Adrenal gland (tissue), 19 donors: ENCODE measurements at places on chromosomes 4 and X.

DNA sequence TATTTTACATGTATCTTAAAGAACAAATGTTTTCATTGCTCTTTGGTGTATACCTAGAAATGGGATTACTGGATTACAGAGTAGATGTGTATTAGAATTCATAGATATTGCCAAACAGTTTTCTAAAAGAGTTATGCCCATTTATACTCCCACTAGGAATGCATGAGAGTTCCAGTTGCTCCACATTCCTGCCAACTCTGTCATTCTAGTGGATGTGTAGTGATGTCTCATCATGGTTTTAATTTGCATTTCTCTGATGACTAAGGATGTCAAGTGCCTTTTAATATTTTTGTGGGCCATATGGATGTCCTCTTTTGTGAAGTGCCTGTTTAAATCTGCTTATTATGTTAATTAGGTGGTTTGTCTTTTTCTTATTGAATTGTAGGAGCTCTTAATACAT is 65.6 kb upstream of the BMP2K start:
- DNase-seq = no peak

- DNase-seq = no peak
Measured at GRCh38 chrX:125004799-125005198, 314.9 kb upstream of the TEX13C start.

GRCh38 chr4:78356251-78356786 is 195.3 kb upstream of the ANXA3 start:
- no peak for DNase-seq

DNA sequence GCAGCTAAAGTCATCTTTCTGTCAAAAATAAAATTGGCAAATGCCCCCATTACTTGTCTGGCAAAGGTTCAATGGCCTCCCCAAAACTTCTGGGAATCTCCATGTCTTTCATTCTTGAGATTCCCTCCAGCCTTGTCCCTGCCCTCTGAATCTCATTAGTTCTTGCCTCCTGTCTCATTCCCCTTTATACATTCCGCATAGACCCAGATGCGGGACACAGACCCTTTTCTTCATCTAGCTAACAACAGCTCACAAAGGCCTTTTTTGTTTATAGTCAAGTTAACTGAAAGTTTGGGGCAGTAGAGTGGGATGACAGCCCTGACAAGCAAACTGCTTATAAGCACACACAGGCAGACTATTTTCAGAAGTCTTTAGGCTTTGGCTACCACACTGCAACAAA is 306.1 kb upstream of the FAM241A start:
- no peak for DNase-seq

DNA sequence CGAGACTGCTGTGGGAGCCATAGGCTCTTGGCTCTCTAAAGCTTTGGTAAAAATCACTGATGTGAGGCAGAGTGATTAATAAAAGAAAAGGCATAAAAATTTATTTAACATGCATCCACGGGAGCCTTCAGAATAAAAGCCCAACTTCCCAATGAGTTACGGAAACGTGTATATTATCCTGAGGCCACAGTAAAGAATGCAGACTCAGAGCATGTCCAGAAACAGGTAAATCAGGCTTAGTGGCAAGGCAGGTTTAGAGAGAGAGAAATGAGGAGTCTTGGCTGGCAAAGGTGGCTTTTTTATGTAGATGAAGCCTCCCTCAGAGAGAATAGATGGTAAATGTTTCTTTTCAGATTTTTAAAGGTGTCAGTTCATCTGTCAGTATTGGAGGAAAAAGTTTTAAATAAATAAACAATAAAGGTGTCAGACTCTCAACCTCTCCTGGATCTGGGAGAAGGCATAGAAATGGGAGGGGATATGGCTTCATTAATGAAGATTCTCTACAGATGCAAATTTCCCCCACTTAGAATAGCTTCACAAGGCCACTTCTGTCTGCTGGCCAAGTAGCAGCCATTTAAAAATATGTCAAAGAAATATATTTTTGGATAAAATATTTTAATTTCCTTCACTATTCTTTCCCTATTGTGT is 24.0 kb downstream of the C4orf51 start:
- DNase-seq = no peak

DNA sequence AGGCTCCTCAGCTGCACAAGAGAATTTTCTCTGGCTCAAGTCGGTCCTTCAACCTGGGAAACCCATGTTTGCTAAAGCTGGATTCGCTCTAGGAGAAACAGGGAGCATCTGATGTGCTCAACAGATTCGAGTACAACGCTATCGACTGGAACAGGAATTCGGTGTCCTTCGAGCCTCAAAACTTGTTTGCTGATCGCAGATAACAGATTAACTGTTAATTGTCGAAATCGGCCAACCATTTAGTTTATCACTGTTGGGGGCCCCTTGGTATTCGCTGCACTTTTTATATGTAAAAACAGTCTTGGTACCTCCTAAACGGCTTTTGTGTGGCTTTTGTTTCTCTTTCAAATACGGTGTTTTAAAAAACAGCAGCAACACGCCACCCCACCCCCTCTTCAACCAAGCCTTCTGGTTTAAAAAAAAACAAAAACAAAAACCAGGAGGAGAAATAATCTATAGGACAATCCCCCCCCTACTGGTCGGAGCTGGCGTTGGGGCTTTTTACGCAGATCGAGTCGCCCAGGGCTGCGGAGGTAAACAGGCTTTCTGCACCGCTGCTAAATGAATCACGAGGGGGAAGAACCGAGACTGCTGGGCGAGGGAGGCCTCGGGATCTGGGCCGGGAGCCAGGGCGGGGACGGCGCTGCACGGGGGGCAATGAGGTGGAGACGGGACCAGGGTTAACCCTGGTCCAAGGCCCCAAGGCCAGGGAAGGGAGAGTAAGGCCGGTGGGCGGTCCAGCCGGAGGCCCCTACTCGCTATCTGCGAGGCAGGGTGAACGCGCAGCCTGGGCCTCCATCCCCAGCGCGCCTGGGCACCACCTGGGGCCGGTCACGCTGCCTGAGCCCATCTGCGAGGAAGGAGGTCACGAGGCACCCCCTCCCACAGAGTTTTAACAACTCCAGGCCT is 71.7 kb upstream of the BCOR start:
- DNase-seq = peak; percentile 84

- no peak for DNase-seq
Measured at GRCh38 chrX:56932106-56932505, 63.2 kb downstream of the SPIN3 start.

DNA sequence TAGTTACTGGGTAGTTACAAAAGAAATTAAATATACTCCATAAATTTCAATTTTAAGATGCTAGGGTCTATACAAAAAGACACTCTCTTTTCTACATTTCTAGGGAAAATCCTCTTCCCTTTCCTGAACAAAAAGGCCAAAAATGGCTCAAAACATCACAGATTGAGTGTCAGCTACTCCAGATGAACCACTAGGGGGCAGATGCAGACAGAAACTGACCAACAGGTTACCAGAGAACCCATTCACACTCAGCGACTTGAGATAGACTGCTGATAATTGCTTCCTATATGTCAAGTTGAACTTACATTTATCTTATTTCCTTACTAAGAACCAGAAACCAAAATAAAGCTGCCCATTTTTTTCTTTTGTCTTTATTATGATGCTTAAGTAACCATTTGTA is 83.4 kb upstream of the MID1IP1 start:
- no peak for DNase-seq

DNA sequence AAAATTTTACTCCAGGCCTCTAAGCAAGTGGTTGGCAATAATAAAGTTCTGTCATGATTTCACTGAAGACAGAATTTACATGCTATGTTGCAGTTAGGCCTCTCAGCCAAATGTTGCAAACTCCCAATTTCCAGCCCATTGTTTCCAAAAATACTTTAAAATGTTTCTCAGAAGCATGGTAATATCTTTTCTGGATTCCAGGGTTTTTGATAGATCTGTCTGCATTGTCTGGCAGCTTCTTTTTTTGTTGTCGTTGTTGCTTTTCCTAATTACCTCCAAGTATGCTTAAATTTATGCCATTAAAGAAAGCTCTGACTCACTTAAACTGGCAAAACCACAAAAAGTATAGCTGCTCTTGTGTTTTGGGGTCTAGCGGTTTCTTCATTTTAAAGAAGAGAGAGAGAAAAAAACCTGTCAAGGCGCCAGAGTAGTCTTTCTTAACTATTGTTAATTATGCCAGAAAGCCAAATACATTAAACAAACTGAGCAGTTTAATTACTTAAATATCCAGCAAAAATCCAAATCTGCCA is 97.0 kb downstream of the AGTR2 start:
- DNase-seq = no peak

GRCh38 chrX:31265383-31265782 is 193.5 kb upstream of the FTHL17 start:
- DNase-seq = no peak

DNA sequence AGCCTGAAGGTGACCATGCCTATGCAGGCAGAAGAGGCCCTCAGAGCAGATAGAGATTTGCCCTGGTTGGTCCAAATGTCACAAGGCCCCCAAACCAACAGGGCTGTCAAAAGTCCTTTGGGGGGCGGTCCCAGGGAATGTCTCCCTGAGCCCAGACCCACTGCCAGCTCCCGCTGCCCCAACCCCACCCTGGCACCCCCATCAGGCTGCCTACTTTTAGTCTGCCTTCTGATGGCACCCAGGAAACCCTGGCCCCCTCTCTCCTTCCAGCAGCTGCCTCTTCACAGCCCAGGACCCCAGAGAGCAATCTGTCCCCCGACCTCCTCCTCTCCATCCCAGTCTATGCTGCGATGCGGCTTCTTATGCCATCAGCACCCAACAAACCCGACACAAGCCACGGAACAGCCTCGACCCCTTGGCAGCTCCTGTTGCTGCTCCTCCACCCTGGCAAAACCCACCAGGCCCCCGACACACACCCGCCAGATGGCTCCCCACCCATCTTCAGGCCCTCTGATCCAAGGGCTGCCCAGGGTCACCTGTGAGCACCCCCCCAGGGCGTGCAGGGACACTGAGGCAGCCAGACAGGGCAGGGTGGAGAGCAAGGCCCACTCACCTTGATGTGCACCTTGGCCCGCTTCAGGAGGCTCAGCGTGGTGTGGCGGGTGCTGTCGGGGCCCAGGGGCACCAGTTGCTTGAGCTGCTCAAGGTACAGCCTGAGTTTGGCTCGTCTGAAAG is 9.9 kb downstream of the MXD4 start:
- DNase-seq = no peak

DNA sequence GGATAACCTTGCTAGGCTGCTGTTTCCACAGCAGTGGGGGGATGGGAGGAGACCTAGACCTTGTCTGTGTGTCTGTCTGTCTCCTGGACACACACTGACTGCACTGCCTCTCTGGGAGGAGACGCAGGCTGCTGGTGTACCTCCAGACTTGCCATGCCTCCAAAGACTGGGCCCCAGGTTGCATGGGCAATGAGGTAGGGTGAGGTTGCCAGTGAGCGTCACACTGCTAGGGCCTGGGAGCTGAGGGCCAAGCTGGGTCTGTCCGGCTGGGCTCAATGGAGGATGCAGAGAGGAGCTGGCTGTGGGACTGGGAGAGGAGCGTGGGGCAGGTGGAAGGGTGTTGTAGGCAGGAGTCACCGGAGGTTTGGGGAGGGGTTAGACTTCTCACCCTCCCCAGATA is 16.6 kb downstream of the MAGED2 start:
- DNase-seq = no peak

- no peak for DNase-seq
Measured at GRCh38 chr4:181503687-181504390, 739.4 kb upstream of the TENM3 start.

DNA sequence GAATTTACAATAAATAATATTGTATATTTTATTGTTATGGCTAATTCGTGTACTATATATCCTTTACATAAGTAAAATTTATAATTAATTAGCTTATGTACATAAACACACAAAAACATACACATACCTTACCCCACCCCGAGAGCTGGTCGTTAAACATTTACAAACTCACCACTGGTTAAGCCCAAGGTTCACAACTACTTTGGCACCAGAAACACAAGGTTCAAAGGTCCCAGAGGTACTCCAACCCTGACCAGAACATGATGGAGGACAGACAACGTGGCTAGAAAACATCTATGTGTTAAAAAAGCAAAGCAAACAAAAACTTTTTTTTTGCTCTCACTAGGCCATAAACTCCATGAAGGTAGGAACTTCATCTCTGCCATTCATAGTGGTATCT is 37.7 kb downstream of the SLC25A5 start:
- DNase-seq = no peak

DNA sequence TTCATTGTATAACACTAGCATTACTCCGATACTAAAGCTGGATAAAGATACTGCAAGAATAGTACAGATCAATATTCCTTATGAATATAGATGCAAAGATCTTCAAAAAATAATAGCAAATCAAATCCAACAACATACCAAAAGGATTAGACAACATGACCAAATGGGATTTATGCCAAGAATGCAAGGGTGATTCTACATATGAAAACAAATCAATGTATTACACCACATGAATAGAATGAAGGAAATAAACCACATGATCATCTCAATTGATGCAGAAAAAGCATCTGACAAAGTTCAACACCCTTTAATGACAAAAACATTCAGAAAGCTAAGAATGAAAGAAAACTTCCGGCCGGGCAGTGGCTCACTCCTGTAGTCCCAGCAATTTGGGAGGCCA is 42.8 kb downstream of the CUL4B start:
- no peak for DNase-seq

GRCh38 chr4:163868445-163868844 is 374.0 kb downstream of the TMA16 start:
- DNase-seq = no peak

DNA sequence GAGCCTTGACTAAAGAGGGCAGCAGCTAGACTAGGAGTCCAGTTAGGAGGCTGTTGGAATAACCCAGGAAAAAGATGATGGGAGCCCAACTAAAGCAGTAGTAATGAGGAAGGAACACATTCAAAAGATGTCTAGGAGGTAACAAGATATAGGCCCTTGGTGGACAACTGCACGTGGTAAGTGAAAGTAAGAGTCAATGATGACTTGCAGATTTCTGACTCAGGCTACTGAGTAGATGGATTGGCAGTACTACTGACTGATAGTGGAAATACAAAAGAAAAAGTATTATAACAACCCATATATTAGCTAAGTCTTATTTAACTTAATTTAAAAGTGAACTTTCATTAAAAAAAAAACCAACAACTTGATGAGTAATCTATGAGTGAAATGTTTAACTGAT is 74.0 kb downstream of the PAK3 start:
- no peak for DNase-seq

DNA sequence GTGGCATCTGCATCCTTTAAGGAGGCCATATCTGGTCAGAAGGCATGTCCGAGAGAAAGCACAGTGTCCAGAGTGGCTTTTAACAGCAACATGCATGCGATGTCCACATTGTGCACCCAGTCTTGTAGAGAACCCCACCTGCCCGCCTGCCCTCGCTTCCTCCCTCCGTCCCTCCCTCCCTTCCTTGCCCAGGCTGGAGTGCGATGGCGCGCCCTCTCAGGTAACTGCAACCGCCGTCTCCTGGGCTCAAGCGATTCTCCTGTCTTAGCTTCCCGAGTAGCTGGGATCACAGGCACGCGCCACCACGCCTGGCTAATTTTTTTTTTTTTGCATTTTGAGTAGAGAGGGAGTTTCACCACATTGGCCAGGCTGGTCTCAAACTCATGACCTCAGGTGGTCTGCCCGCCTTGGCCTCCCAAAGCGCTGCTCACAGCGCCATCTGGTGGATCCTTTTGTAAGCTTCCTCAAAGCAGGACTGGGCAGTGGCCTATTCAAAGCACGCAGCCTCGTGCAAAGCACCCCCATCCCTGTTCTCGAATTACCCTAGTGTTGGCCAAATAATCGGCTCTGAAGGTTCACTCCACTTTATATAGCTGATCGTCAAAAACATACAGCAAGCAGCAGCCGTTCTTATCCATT is 15.0 kb downstream of the BRCC3 start:
- no peak for DNase-seq

- peak; percentile 48 for DNase-seq
Measured at GRCh38 chrX:39445336-39445735, 644.1 kb downstream of the MID1IP1 start.

GRCh38 chrX:83888585-83888984 is 27.6 kb downstream of the CYLC1 start:
- DNase-seq = no peak

GRCh38 chrX:11577603-11578002 is 88.1 kb downstream of the ARHGAP6 start:
- DNase-seq = no peak
